ENCODE measurements at places on chromosomes 2 and 18.

GRCh38 chr2:145751629-145752028 lies 1231.7 kb upstream of the ZEB2 start:
- DNase-seq: no peak

DNA sequence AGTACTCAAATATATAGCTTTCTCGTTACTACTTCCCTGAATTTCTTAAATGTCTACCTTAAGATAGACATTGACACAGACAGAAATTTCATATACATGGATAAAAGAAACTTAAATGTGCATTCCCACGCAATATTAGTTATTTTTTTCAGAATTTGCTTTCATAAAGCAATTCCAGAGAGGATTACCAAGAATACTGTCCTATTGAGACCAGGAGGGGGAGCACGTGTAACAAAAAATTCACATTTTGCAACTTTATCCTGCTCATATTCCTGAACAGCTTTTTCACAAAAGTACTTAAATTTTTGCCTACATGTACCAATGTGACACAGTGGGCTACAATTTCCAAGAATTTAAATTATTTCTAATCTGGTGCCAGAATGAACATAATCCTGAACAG lies 30.7 kb upstream of the ERCC3 start:
- DNase-seq: no peak

DNA sequence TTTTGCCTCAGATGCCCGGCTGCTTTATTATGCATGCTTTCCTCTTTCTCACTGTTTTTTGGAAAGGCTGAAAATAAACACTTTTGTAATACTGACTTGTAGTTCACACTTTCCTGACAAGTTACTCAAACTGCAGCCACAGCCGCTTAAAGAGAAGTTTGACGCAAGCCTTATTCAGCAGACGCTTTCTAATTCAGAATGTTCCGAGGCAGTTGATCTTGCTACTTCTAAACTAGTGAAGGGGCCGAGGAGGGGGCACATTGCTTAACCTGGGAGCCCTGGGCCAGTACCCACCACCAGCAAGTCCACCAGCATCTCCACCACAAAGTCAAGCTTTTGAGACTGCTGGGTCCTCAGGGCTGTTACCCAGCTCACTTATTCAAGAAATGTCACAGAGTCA lies 71.8 kb upstream of the SPRED2 start:
- no peak for DNase-seq

DNA sequence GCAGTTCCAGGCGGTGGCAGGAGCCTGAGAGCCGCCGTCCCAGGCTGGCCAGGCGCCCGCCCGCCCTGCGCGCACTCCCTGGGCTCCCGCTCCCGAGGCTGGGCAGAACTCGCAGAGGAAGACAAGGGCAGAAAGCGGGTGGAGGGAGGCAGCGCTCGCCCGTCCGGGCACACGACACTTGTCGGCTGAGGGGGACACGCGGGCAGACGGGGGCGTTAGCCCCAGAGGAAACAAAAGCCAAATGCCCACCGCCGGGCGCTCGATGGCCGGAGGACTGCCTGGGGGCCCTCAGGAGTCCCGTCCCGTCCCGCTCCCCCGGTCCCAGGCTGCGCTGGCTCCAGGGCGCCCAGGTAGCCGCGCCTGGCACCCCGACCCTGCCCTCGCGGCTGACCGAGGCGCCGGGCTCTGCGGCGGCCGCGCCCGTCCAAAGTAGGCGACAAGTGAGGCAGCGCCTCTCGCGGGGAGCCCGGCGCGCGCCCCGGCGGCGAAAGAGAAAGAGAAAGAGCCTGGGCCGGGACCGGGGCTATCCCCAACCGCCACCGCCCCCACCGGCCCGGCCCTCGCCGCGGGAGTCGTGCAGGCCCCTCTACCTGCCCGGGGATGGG lies 491 bp downstream of the L3MBTL4 start:
- peak; percentile 5 for DNase-seq

DNA sequence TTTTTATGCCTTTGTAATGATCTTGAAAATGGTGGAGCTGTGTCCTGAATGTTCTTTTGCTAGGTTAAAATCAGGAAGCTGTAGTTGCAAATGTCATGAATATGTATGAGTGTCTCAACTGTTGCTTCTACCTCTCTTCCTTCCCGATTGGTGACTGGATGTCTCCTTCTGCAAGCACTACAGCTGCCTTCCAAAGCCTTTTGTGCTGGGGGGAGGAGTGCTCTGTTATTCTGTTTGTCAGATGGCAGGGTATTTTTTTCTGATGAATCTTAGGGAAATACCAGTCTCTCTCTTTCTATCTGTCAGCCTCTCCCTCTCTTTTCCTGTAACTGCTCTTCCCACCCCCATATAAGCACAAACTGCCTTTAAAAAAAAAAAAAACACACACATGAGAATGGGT lies 1396.3 kb upstream of the CELF4 start:
- DNase-seq: no peak

GRCh38 chr18:22536558-22536957 lies 118.8 kb upstream of the CTAGE1 start:
- DNase-seq: no peak

DNA sequence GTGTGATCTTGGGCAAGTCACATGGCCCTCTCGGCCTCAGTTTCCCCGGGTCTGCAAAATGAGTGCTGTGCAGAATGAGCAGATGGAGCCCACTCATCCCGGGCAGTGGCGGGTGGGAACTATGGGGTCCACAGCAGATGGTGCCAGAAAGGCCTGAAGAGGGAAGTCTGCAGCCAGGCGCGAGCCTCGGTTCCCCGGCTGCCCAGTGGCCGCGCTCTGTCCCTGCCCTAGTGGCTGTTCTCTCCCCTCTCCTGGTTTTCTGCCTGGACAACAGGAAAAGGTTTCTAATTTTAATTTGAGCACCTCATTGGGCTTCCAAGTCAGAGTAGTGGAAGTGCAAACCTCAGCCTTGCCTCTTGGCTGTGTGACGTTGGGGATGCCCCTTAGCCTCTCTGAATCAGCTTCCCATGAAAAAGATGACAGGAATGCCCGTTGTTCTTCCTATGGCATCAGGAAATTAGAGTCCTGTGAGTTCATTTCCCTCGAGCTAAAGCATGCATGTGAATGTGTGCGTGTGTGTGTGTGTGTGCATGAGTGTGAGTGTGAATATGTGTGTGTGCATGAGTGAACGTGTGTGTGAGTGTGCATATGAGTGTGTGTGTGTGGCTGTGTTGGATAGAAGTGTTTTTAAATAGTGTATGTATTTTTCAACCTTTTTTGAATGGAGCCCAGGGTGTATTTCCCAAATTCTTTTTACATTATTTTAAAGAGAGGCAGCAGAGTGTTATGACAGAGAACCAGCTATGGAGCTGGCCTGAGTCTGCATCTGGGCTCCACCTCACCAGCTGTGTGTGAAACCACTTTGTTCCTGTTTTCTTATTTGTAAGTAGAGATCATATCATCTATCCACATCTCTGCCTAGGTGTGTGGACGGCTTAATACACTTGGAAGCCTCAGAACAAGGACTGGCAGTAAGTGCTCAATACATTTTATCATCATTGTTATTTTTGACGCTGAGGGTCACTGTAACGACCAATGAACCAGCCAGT lies 41.3 kb downstream of the RRM2 start:
- no peak for DNase-seq

GRCh38 chr2:106700616-106701015 lies 185.4 kb downstream of the ST6GAL2 start:
- DNase-seq: no peak

GRCh38 chr2:46025081-46025480 lies 272.1 kb upstream of the EPAS1 start:
- DNase-seq: no peak

DNA sequence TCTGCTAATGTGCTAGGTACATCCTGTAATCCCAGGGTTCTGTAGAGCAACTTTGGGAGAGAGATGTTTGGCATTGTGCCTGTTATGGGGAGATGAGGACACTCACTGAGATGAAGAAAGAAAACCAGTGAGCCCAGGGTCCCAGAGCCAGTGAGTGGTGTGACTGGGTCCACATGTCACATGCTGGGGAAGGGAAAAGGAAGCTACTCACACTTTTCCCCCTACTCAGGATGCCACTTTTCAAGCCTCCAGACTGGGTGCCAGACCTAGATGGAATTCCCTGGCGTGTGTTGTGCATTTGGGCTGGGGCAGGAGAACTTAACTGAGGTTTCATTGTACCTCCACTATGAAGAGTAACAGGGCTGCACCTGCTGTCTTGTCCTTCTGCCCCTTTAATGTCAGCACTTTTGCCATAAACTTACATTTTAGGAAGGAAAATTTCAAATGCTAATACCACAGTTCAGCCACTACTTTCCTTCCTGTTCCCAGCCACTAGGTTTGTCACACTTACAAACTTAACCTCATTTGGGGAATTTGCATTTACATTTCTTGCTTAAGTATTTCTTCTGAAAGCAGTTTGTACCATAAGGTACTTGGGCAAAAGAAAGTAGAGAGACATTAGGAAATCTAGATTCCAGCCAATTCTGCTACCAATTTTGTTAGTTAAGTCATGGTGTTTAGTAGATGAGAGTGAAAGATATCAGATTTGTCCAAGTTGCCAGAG lies 10.2 kb downstream of the INSIG2 start:
- no peak for DNase-seq

- no peak for DNase-seq
Observed at GRCh38 chr2:173119069-173119807, 43.6 kb downstream of the MAP3K20 start.

GRCh38 chr2:112686348-112687217 lies 34.2 kb upstream of the NT5DC4 start:
- DNase-seq: no peak

- no peak for DNase-seq
Observed at GRCh38 chr2:128632501-128632800, 313.8 kb upstream of the HS6ST1 start.

- peak; percentile 3 for DNase-seq
Observed at GRCh38 chr2:134244587-134244986, 9.3 kb upstream of the MGAT5 start.

- DNase-seq: no peak
Observed at GRCh38 chr2:118832791-118833715, 14.4 kb downstream of the EN1 start.

DNA sequence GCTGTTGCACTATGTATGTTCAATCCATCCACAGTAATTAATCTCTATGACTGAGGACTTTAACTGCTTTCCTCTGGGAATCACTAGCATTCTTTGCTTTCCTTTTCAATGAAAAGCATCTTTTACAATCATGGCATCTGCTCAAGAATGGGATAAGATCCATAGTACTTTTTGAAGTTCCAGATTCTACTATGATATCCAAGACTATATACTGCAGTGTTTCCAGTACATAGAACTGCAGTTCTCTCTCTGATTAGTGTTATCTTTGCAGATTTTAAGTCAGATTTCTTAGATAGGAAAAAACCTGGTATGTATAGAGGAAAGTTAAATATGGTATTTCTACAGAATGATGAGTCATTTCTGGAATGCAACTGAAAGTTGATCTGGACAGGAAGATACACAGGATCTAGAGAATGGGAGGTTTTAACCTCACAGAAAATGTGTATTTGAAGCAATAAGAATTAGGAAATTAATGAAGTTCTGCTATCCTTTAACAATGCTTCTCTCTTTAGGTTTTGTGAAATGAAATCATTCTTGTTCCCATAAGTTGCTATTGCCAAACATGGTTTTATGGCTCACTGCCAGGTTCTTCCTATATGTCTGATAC lies 670.7 kb downstream of the ERBB4 start:
- DNase-seq: no peak

- DNase-seq: no peak
Observed at GRCh38 chr2:160377204-160377995, 116.2 kb downstream of the RBMS1 start.

All from stimulated activated CD4-positive, alpha-beta T cell treated with anti-CD3 and anti-CD28 coated beads, Interleukin-4, amount 100 ng/mL, for 24 hours (primary cell).